Stimulated activated naive CD8-positive, alpha-beta T cell treated with anti-CD3 and anti-CD28 coated beads, Interleukin-15, Interleukin-2, amounts not matched to agents 100 U/mL and 50 U/mL, for 24 hours (primary cell): ENCODE measurements at places on chromosomes 2 and 18.

DNA sequence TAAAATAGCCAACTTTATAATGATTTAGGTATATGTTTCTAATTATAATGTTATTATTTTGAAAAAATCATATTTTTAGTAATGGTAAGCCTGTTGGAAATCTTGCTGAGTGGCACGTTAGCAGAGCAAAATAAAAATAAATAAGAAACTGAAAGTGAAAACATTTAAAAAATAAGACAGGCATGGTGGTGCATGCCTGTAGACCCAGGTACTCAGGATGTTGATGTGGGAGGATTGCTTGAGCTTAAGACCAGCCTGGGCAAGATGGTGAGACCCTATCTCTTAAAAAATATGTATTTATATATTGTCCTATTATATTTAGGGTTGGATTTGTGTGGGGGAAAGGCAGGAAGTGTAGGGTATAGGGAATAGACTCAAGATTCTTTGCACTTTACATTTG lies 15.8 kb upstream of the ANKRD12 start:
- DNase-seq, result no peak

GRCh38 chr2:8977758-8978157 lies 25.7 kb downstream of the MBOAT2 start:
- no peak for DNase-seq

DNA sequence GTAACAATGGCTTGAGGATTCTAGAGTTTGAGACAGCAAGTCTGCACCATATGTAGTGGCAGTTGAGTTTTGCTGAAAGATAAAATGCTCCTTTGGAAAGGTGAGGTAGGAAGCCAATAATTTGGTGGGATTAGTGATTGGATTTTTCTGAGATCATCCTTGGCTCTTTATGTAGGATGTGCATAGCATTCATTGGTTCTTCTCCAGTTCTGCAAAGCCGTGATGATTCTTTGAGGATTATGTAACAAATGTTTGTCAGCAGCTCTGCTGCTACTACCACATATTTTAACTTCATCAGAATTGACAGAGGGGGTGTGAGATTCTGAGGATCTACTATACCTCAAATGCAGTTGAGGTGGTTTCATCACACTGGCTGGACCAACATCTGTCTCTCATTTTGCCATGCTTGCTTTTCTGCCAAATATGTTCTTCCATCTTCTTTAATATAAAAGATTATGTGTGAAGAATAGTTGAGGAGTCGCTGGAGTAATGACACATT lies 188.9 kb upstream of the RASGRP3 start:
- DNase-seq, result no peak

- DNase-seq, result no peak
Observed at GRCh38 chr2:57728691-57729090, 317.9 kb upstream of the VRK2 start.

DNA sequence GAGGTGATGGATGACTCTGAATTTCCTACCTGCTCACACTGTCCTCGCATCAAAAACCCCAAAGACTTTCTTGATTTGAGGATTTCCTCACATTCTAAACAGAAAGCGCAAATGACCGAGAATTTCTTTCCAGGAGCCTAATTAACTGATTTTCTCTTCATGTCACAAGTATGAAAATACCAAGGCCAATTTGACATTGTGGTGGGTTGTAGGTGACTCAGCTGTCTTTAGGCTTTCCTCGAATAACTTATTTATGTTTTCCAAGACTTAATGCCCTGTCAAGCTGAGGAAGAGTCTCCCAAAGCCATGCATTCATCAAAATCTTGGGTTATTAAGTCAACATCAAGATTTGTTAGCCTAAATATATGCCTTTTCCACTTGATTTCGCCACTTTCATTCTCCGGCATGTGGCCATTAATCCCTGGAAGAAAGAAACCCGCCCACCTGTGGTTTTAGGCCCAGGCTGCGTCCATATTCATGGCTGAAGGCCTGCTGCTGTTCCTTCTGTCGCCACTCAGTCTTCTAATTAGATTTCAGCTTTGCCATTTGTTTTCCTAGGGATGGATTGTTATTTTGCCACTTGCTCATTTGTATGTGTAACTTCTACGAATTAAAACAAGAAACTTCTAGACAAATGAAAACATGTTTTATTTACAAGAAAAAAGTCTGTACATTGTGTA lies 84.9 kb downstream of the ST6GAL2 start:
- DNase-seq, result no peak

DNA sequence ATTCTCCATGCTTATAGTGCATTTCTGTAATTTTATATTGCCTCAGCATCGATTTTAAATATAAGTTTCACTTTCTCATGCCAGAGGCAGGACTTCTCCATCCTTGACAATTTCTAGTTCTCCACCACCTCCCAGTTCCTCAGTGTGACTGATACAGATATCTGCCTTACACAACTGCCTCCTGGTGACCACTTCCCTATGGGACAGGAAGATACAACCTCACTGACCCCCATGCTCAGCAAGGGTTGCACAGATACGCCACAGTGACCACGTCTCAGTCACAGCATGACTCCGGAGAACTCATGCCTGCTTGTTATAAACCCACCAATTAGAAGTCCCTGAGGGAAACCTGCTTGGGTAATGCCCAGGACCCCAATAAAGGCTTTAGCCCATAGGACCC lies 284.0 kb upstream of the MC4R start:
- DNase-seq, result no peak

- no peak for DNase-seq
Observed at GRCh38 chr18:25243754-25244153, 108.2 kb downstream of the ZNF521 start.

GRCh38 chr2:65464604-65465003 lies 32.2 kb upstream of the SPRED2 start:
- no peak for DNase-seq

DNA sequence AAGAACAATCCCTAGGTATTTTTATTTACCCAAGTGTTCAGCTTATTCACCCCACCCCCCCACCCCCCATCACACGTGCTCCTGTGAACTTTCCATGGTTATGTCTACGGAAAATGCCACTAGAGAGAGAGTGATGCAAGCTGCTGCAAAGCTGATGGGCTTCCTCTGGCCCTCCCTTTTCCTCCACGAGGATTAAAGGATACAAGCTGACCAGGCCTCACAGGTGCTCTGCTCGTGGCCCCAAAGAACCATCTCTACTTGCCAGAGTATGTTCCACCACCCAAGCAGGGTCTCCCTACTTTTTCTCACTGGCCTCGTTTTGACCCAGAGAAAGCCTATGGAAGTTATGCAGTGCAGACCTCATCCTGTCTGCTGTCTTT lies 342.6 kb downstream of the CELF4 start:
- no peak for DNase-seq

- no peak for DNase-seq
Observed at GRCh38 chr2:80830891-80831290, 526.3 kb upstream of the LRRTM1 start.
